LHCN-M2 (cell line): ENCODE measurements at places on chromosomes 11 and 22. TPM values are rescaled to one million over a fixed set of nuclear protein-coding genes. Genes with fewer than 3 reads are reported as not detected.

Gene RTN4R
- 0.63 TPM in 1 of 2 replicates, not detected in the other for total RNA-seq

Gene PKNOX2
- total RNA-seq, result 14.6 and 15.6 TPM in 2 replicates

Gene BIRC2
- total RNA-seq, result 65.9 and 77.4 TPM in 2 replicates

Gene TESMIN
- total RNA-seq, result not detected in 2 replicates

DNA sequence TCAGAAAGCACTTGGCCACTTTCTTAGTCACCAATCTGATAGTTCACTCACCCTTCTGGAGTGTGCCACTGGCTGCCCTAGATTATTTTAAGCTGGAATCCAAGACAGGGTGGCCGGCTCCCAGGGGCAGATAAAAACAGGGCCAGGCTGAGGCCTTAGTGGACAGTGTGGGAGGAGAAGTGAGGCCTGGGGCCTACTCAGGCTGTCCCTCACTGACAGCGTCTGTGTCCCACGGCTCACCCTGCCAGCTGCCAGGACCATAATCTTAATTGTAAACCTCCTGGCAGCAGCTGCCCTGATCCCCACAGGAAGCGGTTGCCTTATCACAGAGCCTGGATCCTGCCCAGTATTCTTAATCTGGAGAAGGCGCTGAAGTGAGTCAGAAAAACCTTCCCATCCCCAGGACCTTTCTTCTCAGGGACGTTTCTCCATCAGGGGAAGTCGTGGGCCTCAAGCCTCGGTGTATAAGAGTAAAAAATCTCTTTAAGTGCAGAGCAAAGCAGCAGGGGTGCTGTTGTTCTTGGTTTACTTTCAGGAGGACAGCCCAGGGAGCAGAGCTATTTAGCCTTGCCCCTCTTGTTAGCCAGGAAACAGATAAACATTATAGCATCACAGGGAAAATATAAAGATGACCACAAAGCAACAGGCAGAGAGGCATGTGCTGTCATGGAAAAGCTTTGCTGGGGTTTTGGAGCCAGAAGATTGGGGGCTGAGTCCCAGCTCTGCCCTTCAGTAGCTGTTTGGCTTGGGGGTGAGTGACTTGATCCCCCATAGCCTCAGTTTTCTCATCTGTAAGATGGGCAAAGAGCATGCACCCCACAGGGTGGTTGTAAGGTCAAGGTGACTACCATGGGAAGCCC is 39.6 kb downstream of the TSPAN18 start:
- peak; percentile 84 for DNase-seq

GRCh38 chr11:118521892-118522311 is 5.4 kb upstream of the TTC36 start:
- no peak for DNase-seq

DNA sequence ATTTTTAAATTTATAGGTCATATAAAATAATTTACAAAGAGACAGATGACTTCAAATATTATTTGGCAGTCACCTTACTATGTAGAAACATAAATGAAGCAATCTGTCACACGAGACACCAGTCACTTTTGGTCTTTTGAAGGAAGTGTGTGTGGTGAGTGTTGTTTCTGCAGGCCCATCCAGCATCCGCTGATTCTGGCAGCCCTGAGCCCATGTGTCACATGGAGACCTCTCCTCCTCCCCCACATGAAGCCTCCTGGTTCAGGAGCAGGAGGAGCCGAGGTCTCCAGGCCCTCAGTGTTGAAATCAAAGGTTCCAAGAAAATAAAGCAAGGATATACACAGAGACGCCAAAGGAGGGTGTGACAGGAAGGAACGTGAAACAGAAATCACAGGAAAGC is 60.1 kb downstream of the ARFGAP3 start:
- no peak for DNase-seq

GRCh38 chr11:18304745-18305144 is 17.2 kb downstream of the HPS5 start:
- no peak for DNase-seq

GRCh38 chr11:7252683-7253213 is 1.0 kb downstream of the SYT9 start:
- no peak for DNase-seq

DNA sequence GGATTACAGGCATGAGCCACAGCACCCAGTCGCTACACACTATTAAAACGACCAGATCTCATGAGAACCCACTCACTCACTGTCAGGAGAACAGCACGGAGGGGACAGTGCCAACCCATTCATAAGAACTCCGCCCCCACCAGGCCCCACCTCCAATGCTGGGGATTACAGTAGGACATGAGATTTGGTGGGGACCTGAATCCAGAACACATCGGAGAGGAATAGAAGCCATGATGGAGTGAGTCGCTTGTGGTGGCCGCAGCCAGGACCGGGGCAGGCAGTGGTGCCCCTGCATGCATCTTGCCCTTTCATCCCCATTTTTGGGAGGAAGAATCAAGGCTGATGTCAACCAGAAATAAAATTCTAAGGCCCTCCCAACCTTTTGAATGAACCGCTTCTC is 8.7 kb downstream of the NADSYN1 start:
- no peak for DNase-seq
